ENCODE measurements at places on chromosomes 2 and 18.

DNA sequence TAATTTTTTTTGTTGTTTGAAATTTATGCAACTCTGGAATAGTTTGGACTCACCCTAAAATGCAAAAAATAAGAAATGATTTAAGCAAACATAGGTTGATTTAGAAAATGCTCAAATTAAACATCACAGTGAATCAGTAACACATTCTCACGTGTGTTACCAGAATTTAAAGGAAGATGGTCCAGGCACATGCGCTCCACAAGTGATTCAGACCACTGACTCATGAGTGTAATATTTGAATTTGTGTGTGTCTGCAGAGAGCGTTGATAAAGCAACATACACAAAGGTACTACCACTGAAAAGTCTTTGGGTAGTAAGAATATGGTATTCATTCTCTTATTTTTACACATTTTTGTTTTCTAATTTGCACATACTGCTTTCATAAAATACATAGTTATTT is 7.9 kb downstream of the SS18 start:
- DNase-seq, result no peak

DNA sequence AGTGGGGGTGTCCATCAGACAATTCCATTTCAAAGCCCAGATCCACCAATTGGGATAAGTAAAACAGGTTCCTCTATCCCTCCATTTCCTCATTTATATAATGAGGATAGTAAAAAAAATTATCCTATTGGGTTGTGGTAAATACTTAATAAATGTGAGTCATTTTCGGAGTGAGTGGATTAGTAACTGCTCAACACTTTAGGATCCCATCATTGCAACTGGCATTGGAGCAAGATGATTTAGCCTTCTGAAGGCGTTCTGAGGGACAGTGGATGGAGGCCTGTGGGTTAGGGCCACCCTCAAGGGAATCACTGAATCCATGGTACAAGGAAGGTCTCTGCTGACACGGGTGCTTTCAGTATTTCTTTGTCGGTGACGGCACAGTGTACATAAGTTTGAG is 108.6 kb upstream of the FZD7 start:
- no peak for DNase-seq

DNA sequence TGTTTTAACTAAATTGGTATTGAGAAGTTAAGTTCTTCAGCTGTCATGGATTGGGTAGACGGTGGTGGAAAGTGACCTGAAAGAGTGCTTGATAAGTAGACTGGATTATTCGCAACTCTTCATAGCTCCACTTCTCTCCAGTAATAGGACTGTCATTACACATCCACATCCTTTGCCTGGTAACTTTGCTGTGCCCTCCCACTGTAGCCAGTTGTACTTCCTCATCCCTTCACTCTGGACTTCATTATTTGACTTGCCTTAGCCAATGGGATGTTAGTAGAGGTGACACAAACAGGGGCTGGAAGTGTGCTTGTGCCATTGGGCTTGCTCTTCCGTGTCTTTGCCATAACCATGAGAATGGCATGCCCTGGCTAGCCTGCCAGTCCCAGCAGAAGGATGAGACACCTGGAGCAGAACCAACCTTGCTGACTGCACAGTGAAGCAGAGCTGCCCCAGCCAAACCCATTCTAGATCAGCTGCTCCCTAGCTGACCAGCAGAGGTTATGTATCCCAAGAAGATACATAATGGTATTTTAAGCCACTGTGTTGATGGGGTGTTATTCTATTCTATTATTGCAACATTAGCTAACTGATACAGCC is 16.9 kb downstream of the QPCT start:
- DNase-seq, result no peak

- no peak for DNase-seq
These were observed 97.5 kb upstream of the LDLRAD4 start for GRCh38 chr18:13120983-13121441.

DNA sequence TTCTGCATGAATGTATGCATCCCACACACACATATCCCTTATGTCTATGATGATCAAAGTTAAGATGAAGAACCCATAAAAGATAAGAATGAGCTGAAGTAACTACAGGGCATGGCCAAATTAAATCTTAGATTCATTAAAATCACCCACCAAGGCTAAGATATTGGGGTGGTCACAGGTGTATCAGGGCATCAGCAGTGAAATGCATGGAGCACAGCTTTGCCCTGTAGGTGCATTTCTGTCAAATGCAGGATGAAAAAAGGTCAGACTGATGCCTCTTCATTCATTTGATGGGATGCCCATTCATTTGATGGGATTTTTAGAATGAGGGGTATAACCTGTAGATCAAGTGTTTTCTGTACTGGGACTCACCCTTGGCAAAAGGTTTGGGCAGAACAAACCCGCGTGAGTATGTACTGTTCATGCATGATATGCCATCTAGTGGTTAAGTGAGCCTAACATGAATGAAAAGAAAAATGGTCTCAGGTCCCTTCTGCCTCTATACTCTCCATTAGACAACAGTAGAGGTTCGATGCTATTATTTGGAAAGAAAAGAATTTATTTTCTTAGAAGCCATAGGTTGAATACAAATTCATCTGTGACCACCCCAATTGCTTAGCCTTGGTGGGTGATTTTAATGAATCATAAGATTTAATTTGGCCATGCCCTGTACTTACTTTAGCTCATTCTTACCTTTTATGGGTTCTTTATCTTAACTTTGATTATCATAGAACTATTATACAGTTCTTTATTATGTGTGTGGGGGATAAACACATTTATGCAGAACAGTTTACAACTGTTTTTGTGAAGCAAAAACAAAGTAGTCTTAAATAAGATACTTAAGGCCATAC is 43.2 kb upstream of the NOSTRIN start:
- peak; percentile 29 for DNase-seq

GRCh38 chr18:45312555-45313126 is 302.6 kb upstream of the SLC14A2 start:
- no peak for DNase-seq

GRCh38 chr2:236705295-236706105 is 135.9 kb downstream of the ACKR3 start:
- no peak for DNase-seq

- DNase-seq, result no peak
These were observed 83.1 kb upstream of the KLF7 start for GRCh38 chr2:207248702-207249377.

- DNase-seq, result no peak
These were observed 36.0 kb downstream of the PCBP1 start for GRCh38 chr2:70123051-70123828.

- DNase-seq, result no peak
These were observed 85.7 kb downstream of the CDH2 start for GRCh38 chr18:28091197-28091596.

DNA sequence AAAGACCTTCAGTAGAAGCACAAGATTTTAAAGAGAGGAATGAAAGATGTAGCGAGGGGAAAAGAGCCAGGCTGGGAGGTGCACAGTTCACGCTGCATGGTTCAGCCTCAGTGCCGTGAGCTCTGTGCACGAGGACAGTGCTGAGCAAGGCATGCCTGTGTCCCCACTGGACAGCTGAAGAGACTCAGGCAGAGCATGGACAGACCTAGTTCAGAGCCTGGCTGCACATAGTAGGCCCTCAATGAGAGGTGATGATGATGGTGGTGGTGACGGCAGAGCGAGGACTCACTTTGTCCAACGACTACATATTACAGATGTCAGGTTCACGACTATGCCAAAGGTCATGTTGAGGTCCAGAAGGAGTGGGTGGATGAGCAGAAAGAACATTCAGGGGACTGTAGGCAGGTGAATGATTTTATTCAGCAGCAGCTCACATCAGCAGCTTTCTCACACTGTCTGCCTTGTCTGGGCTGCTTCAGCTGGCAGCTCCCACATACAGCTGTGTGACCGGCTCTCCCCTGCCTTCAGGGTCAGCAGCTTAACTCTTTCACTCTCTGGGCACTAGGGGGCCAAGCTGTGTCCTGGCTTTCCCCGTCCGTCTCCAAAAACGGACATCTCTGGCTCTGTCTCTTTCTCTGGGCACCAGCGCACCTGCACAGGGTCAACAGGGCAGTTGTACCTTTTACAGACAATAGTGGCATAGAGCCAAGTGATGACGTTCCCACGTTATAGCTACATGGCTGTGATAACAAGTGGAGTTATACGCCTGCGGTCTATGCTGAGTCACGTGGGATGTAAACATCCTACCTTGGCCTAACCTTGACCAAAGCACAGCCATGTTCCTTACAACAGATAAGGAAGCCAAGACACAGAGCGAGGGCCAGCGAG is 128.8 kb upstream of the MSH6 start:
- no peak for DNase-seq

DNA sequence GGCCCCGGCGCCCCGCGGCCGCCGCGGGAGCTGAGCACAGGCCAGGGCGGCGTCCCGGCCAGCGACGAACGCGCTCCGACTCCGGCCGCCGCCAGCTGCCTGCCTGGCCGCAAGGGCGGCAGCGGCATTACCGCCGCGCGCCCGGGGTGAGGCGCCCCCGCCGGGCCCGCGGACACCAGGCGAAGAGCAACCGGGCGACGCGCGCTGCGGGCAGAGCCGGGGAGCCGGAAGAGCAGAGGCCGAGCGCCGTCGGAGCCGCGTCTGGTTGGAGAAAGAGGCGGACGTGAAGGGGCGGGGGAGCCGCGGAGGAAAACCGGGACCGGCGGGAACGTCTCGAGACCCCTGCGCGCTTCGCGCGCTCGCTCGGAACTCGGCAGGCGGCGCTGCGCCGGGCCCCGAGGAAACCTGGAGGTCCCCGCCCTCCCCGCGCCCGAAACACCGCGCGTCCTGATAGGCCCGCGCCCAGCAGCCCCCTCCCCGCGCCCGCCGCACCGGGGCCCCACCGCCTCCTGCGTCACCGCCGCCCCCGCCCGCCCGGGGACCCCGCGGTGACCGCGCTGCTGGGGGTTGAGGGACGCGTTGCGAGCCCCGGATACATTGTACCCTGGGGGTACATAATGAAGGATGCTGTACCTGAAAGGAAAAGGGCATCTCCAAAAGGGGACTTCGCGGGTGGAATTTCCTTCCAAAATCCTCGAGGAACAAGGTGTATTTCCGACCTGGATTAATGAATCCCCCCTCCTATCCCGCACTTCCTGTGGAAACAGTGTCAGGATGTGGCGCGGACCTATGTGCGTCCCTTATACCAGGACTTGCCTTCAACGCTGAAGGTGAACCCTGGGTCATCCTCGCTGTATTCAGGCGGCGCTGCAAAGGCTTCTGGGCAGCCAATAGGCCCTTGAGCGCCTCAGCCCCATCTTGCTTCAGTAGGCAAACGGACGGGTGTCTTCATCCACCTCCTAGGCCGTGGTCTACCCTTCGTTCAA is 1.0 kb upstream of the B4GALT6 start:
- DNase-seq, result peak; percentile 10

GRCh38 chr2:189566046-189566445 is 14.5 kb downstream of the SLC40A1 start:
- no peak for DNase-seq

- DNase-seq, result no peak
These were observed 122.1 kb downstream of the ACOXL start for GRCh38 chr2:110854355-110855081.

GRCh38 chr2:9249020-9249800 is 42.6 kb downstream of the ASAP2 start:
- DNase-seq, result no peak

DNA sequence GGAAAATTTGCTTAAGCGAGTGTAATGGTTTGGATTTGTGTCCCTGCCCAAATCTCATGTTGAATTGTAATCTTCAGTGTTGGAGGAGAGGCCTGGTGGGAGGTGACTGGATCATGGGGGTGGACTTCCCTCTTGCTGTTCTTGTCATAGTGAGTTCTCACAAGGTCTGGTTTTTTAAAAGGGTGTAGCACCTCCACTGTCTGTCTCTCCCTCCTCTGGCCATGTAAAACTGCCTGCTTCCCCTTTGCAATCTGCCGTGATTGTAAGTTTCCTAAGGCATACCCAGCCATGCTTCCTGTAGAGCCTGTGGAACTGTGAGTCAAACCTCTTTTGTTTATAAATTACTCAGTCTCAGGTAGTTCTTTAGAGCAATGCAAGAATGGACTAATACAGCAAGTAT is 6.6 kb downstream of the YIPF4 start:
- no peak for DNase-seq

DNA sequence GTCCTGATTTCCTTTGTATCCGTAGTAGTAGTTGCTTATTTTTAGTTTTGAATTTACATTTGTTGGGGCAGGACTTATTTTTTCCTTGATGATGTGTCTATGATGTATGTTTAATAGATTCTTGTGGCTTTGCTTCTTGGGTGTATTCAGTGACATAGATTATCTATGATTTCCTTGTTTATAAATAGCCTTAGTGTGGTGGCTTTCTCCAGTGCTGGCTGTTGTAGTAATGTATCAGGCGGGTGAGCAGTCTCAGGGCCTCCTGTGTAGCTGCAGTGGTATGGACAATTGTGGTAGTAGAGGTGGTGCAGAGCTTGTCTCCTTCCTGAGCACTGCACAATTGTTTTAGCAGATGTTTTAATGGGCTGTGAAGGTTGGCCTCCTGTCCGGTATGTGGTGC is 60.5 kb downstream of the SMCHD1 start:
- no peak for DNase-seq

DNA sequence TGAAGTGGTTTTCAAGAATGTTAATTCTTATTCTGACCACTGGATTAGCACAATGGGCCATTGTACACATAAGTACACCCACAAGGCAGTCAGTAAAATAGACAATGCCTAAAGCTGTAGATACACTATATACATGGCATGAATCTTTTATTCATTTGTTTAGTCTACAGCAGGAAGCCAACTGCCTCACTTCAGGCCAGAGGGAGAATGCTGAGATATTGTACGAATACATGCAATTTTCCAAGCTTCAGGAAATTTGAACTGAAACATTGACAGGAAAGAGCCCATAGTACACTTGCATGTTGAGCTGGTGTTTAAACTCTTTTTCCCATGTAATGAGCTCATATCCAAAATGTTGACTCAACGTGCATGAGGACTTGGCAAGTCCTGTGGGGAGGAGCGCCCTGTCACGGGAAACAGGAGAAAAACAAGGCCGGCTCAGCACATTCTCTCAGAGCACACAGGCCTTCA is 111.6 kb upstream of the CYP1B1 start:
- DNase-seq, result peak; percentile 91

- DNase-seq, result no peak
These were observed 679.0 kb upstream of the ID2 start for GRCh38 chr2:8002765-8003393.

DNA sequence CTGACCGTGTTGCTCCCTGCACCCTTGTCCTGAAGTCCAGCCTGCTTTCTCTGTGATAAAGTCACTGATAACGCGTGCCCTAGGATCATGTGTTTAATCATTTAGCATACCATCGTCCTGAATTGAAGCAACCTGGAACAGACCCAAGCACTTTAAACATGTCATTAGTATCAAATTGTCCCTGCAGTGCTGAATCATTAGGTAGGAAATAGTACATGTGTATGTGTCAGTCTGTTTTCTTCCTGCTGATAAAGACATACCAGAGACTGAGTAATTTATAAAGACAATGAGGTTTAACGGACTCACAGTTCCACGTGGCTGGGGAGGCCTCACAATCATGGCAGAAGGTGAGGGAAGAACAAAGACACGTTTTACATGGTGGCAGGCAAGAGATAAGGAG is 2.8 kb downstream of the ASB18 start:
- DNase-seq, result no peak

Data from AG09319 (cell line).